GM19239 (cell line): ENCODE measurements at places on chromosomes 12 and 14.
A peak's percentile ranks its signal among the peaks of the same experiment; 100 is the strongest.

DNA sequence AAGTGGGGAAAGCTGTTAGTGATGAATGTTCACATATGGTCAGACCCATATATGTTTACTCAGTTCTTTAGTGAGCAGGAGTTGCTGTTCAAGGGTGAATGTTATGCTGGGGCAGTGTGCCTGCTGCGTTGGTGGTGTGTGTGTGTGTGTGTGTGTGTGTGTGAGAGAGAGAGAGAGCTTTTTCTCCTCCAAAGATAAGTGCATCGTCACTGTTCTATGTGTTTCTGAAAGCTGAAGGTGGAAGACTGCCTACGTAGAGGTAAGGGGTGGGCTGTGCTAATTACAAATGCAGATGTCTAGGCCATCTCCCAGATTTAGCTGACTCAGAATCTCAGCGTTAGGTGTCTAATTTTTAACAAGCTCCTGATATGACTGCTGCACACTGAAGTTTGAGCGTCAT, 10.5 kb downstream of the GABARAPL1 start:
- no peak for DNase-seq

GRCh38 chr14:32623300-32624093, 294.4 kb downstream of the AKAP6 start:
- DNase-seq: no peak

DNA sequence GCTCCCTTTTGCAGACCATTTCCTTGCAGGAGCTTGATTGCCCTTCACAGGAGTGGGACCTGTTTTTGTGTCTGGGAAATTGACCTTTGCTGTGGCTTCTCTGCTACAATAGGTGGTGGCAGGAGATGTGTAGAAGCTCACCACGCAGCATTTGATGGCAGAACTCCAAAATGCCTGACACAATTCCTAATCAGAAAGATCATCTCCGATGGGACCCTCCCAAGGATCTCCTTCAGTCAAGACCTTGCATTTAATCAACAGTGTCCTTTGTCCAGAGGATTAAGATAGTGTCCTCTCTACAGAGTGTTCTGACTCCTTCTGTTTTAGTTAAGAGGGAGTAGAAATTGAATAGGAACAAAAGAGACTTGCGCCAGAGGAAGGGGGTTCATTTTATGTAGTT, 83.6 kb upstream of the DDHD1 start:
- no peak for DNase-seq

DNA sequence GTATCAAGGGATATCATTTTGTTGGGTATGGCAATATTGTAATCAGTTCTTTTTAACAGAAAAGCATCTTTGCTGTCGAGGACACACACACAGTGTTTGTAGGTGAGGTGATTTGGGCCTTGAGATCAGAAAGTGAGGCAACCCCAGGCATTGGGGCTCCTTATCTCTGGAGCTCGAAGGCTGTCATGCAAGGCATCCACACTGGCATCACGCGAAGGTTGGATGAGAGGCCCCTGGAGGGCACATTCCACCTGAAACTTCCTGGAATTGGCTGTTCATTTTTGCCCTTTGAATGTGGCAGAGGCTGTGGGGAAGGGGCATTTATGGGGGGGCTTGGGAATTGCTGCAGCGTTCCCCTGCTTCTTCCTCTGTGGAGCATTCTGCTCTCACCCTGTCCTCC, 45.5 kb downstream of the IL31 start:
- DNase-seq: no peak

DNA sequence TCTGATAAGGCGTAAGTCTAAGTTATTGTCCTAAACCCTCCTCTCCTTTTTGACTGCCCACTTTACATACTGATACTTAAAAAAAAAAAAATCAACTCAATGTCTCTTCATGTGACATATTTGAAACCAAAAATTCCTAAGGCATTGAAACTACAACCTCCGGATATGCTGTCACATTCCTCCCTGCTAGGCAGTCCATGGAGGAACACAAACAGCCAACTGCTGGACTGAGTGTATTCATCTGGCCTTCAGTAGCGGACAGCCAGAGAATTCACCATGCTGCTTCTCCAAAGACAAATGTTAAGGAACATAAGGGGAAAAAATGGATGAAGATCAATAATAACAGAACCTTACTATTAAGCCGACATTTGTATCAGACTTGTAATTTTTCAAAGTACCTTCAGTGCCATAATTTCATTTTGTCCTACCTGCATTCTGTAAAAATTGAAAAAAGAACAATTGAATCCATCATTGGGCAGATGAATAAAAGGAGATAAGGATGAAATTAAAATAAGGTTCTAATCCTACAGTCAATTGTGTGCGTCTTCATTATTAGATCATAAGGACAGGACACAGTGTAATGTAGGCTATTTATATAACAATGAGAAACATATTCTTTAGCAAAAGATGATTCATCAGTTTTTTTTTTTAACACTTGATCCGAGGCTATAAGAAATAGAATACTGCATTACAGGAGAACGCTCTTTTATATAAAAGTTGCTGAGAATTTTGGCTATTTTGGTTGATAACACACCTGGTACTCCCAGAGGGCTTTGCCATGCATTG, 12.2 kb downstream of the RERG start:
- no peak for DNase-seq

GRCh38 chr14:63361790-63362189, 43.1 kb upstream of the GPHB5 start:
- DNase-seq: no peak

- no peak for DNase-seq
These were observed 81.5 kb downstream of the BHLHE41 start for GRCh38 chr12:26043135-26044006.

GRCh38 chr12:53299101-53299453, 418 bp upstream of the MYG1 start:
- DNase-seq: no peak

GRCh38 chr12:124369055-124369826, 74.3 kb downstream of the RFLNA start:
- no peak for DNase-seq

DNA sequence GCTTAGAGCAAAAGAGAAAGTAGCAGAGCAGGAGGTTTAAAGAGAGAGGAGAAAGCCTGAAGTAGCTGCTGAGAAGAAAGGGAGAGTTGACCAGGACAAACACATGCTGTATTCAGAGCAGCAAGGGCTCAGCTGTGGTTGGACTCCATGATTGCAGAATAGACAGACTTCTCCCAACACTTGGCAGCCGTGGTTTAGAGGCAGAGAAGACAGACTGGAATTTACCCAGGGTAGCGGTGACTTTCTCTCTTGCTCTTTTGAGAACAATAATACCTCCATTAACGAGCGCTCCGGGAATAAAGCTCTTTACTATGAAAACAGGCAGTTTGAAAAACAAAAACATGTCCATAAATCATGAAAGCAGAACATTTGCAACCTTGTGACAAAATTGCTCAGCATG, 21.4 kb upstream of the IGF1 start:
- DNase-seq: no peak

DNA sequence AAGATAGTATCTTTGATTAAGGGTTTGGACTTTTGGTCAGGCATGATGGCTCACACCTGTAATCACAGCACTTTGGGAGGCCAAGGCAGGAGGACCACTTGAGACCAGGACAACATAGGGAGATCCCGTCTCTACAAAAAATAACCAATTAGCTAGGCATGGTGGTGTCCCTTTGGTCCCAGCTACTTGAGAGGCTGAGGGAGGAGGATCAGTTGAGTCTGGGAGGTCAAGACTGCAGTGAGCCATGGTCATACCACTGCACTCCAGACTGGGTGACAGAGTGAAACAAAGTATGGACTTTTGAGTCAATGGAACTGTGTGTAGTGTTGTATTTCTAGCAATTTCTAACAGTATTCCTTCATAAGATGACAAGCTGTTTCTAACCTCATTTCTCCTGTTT, 38.7 kb upstream of the CCDC88C start:
- DNase-seq: no peak

- no peak for DNase-seq
These were observed 226.7 kb downstream of the GXYLT1 start for GRCh38 chr12:41917938-41918341.

- DNase-seq: no peak
These were observed 330.1 kb upstream of the PRICKLE1 start for GRCh38 chr12:42919691-42920090.

- no peak for DNase-seq
These were observed 349 bp upstream of the FAM177A1 start for GRCh38 chr14:35045798-35046047.

- no peak for DNase-seq
These were observed 56.7 kb downstream of the PLEKHG3 start for GRCh38 chr14:64760916-64761315.

GRCh38 chr14:76917158-76917596, 91.0 kb downstream of the LRRC74A start:
- no peak for DNase-seq

GRCh38 chr14:56243110-56243509, 124.9 kb downstream of the PELI2 start:
- DNase-seq: no peak

DNA sequence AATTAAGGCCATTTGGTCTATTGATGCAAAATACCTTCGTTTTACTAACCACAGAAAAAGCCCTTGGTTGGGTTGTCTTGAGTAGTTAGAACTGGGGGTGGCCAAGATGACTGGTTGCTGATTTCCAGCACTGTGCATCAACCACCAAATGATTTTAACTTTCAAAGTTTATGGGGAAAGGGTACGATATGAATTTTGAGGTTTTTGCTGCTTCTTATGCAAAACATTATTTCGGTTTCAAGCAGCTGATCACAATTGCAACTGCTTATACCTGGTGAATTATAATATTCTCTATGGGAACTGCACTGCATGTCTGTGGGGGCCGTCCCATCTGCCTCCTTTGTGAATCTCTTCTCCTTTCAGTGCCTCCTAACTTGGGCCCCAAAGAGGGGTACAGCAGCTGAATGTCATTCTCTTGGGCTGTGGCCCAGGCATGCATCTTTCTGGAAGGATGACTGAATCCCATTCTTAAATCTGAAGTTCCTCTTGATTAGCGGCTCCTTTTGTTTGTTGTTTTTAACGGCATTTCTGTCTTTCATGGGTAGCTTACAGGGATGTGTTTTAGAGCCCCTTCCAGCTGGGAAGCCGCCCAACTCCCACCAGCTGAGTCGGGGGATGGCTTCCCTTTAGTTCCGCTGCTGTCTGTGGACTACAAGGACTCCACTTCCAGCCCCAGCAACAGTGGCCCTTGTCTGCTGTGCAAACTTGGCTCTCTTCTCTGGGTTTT, 479.8 kb downstream of the ZFP36L1 start:
- peak; percentile 45 for DNase-seq

DNA sequence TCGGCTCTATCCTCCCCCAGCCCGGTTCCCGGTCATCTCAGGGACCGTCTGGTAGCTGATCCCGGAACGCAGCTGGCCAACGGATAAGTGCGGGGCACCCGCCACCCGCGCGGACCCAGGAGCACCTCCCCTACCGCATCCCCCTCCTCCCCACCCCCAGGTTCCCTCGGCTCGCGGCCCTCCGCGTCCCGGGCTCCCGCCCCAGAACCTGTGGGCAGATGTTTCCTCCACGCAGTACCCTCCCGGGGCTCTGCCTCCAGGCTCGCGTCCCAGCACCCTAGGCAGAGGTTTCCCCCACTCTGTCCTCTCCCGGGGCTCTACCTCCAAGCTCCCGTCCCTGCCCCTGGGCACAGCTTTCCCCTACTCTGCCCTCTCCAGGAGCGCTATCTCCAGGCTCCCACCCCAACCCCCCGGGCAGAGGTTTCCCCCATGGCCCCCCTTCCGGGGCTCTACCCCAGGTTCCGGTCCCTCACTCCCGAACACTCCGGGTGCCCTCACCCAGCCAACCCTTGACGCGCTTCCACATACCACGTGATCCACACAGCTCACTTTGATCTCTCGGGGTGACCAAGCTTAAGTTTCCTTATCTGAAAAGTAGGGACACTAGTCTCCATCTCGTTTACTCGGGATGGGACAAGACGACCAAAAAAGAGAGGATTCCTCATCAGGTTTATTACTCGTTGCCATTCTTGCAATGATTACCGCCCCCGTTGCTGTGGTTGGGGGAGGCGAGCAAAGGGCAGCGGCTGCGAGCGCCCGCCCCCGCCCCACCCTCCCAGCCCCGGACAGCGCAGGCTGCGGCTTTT, at the start of gene CCDC38:
TSS of gene CCDC38 (minus strand) at position 91 of the 806 bp plus-strand sequence. CDS start 6,105 bp downstream, outside the sequence.
- peak; percentile 92 for DNase-seq
